Stimulated activated CD8-positive, alpha-beta memory T cell treated with anti-CD3 and anti-CD28 coated beads, Interleukin-2, amount 100 ng/mL, for 1 hour (primary cell): ENCODE measurements at places on chromosomes 1 and 21.

GRCh38 chr21:45203983-45204382 lies 83.7 kb downstream of the POFUT2 start:
- DNase-seq, result no peak

DNA sequence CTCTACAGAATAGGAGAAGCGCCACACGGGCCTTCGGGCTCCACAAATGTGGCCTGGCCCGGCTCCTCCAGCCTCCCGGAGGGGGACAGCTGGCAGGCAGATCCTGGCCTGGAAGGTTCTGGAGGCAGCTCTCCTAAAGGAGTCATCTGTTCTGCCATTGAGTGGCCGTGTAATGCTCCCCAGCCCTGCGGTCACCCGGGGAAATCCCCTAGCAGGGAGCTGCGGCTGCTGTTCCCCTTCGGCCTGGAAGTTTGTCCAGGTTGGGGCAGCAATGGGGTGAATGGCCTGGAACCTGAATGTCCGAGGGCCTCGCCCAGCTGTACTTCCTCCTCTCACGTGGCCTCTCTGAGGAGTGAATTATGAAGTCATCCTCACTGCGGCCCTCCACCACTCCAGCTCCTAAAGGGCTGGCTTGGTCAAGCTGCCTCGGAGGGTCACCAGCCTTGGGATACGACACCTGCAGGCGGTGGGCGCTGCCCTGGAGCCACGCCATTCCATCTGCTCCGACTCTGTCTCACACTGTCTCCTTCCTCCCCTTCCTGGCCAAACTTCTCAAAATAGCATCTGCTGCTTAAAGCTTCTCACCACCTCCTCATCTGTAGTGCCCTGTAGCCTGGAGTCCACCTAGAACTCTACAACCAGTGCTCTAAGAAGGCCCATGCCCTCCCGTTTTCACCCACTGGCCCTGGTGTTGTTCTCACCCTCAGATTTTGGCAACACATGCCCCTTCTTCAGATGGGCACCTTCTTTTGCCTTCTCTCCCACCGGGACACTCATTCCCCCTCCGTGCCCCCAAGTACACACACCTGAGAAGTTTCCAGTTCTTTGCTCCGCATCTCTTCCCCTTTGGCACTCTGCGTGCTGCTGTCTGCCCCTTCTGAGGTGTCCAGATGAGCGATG lies 54.4 kb upstream of the TMPRSS2 start:
- DNase-seq, result no peak

DNA sequence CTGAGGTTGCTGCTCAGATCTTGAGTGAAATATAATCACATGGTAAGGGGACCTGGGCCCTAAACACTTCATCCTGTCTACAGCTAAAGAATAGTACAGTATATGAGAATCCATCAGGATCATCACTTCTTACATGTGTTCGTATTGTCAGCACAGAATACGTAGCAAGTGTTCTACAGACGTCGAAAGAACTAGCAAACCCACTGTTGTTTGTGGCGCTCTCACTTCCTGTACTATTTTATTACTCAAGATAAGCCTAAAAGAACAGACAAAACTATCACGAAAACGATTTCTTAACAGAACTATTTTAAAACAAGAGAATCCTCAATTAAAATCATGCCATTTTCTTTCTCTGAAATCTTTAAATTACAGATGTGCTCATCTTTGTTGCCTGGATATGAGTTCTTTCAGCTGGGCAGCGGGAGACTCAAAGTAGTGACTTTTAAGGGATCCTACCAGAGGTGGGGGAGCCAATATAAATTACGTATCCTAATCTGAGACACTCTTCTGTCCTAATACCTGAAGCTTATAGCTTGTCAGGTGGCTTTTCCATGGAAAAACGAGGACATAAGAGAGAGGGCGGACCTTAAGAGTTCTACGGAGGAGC lies 724 bp downstream of the ST7L start:
- no peak for DNase-seq

GRCh38 chr1:243758647-243759046 lies 91.4 kb downstream of the AKT3 start:
- no peak for DNase-seq

DNA sequence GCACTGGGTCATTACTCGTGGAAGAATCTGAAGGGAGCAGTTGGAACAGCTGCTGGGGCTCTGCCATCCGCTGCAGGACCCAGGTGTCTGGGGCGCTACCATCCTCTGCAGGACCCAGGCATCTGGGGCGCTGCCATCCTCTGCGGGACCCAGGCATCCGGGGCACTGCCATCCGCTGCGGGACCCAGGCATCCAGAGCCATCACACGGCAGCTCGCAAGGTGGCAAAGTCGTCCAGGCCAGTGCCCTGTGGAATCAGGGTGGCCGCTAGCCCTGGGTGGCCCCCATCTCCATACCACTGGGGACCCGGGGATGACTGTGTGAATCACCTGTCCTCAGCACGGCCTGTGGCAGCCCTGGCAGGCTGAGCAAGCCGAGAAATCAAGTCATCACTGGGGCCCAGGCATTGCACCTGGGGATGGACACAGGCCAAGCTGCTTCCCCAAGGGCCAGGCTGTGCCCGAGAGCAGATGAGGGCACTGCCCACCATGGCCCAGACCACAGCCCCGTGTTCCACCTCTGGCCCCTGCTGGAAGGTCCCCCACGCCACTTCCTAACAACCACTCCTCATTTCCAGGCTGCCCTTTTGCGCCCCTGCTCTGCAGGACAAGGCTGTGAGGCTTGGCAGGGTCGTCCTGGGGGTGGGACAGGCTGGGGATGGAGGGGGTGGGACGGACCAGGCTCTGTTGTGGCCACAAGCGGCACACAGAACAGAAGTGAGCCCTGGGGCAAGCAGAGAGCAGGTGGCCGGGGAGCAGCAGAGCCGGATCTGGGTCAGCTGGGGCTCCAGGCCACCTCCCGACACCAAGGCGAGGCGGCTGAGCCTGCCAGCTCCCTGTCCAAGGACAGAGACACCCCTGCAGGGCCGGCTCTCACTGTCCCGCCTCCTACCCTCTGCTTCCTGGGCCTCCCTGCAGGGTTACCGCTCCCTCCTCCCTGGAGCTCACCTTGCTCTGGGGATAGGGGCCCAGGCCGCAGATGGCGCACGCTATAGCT lies 12.7 kb downstream of the GABRD start:
- DNase-seq, result no peak

DNA sequence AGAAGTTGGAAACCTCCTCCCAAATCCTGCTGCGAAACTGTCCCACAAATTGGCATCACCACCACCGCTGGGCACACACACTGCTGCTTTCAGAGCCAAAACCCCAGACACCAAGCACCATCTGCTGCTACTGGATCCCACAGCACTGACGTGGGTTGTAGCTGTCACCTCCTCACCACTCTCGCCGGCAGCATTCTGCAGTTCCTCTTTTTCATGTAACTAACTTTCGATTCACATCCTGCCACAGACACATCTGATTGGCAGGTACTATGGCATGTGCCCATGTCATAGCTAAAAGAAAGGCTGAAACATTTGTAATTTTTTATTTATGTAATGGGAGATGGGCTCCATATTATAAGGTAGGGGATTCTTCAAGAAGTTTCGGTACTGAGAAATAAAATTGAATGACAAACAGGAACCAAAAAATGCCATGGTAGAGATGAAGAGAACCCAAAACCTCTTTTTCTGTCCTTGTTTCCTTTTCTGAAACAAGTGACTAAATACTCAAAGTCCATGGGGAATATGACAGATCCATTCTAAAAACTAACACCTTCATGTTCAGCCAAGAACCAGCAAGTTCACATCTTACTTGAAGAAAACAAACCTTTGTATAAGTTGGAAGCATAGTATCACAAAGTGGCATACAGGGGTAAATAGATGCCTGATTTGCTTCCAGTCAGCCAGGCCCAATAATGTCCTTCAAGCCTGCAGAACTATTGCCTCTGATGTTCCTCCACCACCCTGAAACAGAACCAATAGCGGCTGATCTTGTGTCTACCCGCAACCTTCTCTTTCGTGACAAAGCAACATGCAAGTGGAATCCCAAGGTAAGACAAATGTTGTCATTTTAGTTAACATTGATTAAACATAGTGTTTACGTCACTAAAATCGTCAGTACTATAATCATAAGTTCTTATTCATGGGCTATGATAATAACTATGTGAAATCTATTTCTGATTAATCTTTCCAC lies 26.6 kb upstream of the RGS13 start:
- no peak for DNase-seq

DNA sequence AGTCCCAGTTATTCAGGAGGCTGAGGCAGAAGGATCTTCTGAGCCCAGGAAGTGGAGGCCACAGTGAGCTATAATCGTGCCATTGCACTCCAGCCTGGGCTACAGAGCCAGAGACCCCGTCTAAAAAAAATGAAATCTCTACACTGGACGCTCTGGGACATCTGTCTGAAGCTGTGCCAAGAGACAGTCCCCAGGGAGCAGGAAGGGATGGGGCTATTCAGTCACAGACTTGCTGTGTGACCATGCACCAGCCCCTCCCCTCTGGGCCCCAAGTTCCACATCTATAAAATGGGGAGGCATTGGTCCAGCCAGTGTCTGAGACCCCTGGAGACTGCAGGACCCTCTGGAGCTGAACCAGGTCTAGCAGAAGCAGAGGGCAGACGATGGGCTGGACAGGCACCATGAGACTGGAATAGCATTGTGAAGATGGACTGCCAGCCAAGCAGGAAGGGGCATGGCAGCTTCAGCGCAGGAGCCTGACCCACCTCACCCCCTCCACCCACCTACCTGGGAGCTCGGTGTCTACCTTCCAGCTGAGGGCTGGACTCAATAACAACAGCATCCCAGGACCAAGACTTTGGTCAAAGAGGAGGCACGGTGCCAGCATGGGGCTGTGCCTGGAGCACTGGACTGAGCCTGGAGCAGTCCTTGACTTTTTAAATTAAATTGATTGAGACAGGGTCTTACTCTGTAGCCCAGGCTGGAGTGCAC lies 1.4 kb downstream of the TMEM54 start:
- DNase-seq, result no peak

- no peak for DNase-seq
Observed at GRCh38 chr1:84301785-84302385, 377 bp downstream of the SAMD13 start.

GRCh38 chr1:186828611-186829454 lies at the start of gene PLA2G4A:
PLA2G4A (plus strand) TSS chr1:186828949; CDS start chr1:186854355, 25,406 bp downstream.
- DNase-seq, result no peak

DNA sequence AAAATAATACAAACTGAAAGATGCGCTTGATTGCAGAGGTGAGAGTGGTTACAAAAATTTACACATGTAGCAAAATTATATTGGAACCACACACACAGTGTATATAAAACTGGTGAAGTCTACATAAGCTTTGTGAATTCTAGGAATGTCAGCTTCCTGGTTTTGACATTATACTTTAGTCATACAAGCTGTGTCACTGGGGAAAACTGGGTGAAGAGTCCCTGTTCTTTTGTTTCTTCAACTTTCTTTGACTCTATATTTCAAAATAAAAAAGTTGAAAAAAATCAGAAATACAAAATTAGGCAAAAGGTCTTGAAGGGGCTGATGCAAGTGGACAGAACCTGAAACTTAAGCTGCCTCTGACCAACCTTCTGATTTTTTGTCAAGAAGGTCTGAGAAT lies 3.0 kb downstream of the C1QC start:
- DNase-seq, result no peak
